BJ (cell line): ENCODE measurements at places on chromosomes 6 and 20.

GRCh38 chr20:49666911-49667310 lies 46.8 kb downstream of the B4GALT5 start:
- DNase-seq, result no peak

- no peak for DNase-seq
Measured at GRCh38 chr6:63565058-63565726, 7.1 kb upstream of the LOC128125822 start.

DNA sequence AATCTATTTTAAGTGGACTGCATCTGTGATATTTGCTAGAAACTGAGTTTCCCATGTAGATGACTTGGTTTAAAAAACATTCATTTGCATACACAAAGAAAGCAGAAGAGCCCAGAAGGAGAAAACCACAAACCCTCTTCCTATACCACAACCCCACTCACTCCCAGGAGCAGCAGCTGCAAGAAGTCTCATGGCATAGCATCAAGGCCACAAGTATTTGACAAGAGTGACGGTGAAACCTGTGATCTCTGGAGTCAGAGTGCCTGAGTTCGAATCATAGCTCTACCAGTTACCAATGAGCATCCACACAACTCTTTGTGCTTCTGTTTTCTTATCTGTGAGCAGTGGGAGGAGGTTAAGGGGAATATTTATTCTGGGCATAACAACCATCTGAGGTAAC lies 44.7 kb upstream of the SIRPG start:
- no peak for DNase-seq

DNA sequence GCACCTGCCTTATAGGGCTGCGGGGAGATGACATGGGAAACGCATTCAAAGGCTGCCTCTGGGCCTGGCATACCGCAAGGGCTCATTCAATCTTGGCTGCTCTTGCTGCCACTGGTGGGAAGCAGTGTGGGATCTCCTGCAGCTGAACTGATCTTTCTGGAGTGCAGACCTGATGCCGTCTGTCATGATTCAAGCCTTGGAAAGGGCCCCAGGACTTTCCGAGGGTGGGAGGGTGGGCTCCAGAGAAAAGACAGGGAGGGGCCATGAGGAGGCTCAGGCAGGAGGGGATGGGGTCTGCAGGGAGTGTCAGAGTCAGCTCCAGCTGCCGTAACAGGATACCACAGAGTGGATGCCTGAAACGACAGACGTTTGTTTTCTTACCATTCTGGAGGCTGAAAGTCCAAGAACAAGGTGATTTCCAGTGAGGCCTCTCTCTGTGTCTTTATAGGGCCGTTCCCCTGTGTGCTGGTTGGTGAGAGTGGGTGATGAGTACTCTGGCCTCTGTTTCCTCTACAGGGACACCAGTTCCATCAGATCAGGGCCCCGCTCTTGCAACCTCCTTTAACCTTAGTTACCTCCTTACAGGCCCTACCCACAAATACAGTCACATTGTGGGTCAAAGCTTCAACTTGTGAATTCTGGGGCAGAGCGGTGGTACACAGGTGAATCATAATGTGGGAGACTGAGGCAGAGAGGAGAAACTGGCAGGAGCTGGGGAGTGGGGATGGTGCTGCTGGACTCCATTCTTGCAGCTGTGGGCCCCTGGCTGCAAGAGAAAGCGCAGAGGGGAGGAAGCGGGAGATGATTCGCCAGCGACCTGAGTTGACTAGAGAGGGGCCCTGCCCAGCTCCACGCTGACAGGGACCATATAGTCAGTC lies 148.4 kb downstream of the SYCP2 start:
- DNase-seq, result no peak

GRCh38 chr6:6509284-6509683 lies 79.2 kb upstream of the LY86 start:
- no peak for DNase-seq

DNA sequence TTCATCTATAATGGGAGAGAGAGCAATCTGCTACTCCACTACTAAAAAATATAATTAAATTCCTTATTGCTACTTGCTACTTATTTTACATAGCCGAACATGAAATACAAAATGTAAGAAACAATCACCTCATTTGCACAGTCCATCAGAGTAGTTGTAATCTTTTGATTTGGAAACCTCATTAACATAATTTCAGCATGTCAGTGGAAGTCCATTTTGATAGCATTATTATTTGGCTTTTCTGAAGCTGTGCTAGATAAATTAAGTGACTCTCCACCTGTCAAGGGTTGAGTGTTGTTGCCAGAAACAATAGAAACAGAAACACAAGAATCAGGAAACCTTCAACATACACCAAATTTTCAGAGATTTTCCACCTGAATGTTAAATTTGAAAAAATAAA lies 250.0 kb downstream of the RFPL4B start:
- no peak for DNase-seq

DNA sequence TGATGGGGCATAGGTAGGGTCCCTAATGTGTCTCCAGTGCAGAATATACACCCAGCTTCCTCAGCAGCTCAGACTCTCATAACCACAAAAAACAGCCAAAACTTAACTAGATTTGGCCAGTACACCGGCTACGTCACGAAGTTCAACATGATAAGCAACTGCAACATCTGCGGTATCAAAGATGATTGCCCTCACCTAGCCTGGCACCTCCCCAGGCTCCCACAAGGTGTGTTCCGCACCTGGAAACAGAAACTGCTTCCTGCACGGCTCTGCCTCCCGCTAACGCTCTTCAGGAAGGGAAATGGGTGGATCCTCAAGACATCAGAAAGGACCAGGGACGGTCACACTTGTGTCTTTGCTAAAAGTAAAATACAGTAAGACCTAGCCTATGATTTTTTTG lies 9.5 kb downstream of the TXNDC5 start:
- no peak for DNase-seq

DNA sequence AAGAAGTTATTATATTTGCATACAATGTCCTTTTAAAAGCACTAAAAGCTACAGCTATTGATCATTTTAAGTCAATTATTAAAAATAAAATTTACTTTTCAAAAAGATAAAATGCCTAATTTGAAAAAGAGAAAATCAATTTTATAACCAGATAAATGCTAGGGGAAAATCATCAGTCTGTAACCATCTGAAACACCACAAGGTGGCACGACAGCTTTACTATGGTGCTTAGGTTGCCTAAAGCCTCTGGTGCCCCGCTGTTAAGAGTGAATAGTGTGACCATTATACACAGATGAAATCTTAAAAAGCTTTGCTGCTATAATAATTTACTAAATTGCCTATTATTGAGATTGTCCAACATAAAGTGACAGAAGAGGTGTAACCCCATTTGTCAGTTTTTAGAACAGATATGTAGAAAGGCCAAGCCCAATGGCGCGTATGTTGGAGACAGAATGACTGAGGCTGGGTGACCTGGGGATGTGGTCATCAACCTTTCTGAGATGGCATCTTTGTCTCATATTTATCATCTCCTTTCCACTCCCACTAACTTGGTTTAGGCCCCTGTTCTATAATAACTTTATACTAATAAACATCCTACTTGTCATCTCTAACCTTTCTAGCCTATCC lies 100.8 kb downstream of the MOXD1 start:
- DNase-seq, result no peak

GRCh38 chr6:1739220-1739619 lies 129.5 kb downstream of the FOXC1 start:
- no peak for DNase-seq

DNA sequence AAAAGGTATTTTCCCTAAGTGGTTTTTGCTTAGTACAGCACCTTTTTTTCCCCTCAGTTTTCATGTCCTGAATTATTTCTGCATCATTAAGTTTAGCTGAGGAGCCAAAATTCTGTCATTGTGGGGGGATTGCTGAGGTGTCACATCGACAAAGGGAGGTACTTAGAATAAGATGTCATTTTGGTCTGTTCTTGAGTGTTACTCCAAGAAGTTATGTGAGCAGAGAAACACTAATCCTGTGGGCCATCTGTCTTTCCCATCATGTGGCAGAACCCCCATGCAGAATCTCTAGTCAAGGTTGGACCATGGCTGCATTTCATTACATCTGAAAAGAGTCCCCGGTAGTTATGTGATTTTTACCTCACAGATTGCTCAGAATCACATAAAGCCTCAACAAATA lies 167.8 kb upstream of the CENPW start:
- DNase-seq, result no peak

GRCh38 chr6:47091886-47092668 lies 49.9 kb upstream of the ADGRF1 start:
- no peak for DNase-seq

GRCh38 chr6:135932651-135933050 lies 81.2 kb downstream of the PDE7B start:
- DNase-seq, result no peak

DNA sequence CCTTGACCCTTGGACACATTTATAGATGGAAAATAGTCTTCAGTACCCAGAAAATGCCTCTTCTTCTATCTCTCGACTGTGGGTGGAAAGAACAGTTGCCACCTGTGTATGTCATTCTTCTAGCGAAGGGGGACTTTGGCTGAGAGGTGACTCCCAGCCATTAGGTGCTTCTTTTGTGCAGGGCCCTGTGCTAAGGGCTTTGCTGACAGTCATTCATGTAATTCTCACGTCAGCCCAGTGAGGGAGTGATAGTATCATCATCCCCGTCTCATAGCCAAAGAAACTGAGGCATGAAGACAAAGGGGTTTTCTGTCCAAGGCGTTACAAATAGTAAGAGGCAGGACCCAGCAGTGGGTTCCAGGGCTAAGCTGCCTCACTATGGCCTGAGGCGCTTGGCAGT lies 160.8 kb downstream of the SCML4 start:
- DNase-seq, result no peak
